ENCODE measurements at places on chromosomes 1 and 21.

GRCh38 chr1:6574025-6574620 is 5.7 kb upstream of the ZBTB48 start:
- no peak for DNase-seq

- DNase-seq, result no peak
Observed at GRCh38 chr1:159054427-159054826, 22.1 kb downstream of the AIM2 start.

GRCh38 chr1:207006914-207007313 is 25.6 kb downstream of the C1orf116 start:
- no peak for DNase-seq

- DNase-seq, result no peak
Observed at GRCh38 chr1:54229281-54229891, 29.4 kb downstream of the MRPL37 start.

DNA sequence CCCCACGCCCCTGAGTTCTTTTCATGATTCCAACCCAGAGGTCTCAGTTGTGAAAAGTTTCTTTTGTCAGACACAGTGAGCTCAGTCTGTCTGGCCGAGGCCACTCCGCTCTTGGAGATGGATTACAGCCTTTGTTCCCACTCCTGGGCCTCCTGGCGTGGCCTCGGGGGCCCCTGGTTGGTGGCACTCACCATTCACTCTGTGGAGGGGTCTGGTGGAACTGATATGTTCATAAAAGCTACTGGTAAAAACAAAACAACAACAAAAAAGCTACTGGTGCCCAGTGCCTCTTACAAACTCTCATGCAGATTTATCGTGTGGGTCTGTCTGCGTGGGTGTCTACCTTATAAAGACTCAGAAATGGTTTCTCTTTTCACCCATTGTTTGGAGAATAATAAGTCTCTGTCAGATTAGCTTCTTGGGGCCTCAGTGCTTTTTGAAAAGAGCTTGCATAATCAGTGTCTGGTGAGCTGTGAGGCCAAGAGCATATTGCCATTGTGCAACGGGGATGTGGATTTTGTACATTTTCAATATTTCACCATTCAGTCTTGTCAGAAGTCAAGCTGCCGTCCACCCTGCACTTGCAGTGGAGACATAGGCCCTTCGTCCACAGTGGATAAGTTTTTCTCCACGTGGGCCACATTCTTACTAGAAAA is 86.7 kb downstream of the GALNT2 start:
- no peak for DNase-seq

DNA sequence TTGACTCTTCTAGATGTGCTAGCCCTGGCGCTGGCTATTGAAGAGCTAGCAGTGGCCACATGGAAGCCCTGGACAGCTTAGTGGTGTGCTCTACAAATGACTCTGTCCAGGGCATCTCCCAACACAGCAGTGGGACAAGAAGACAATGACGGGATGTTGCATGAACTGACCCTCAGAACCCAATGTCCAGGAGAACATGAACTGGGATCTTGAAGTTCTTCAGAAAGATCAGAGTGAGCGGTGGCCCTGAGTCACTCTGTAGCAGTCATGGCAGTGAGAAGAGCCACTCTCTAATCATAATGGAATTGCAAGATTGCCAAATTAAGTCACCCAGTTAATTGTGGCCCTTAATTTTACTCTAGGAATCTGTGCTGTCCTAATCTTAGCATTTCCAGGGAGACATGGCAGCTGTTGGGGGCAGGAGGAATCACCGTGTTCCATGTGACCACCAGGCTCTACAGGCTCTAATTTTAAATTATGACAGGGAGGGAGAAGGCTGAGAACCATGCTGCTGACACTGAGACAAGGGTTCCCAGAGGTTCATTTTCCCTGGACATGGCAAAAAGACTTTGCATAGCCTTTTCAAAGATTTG is 10.2 kb upstream of the OBSCN start:
- no peak for DNase-seq

DNA sequence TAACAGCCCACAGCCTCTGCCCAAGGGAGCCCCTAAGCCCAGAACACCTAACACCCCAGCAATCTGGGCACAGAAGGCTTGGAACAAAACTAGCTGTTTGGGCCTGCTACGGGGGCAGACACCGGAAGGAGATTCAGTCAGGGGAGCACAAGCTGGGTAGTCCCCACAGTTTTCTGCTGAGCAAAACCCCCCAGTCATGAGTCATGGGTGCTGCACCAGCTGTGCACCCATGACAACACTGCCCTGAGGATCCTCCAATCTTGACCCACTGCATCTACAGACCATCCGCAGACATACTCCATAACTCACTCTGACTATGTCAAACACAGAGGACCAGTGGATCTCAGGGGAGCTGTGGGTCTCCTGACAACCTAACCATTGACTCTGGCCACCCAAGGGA is 105.1 kb downstream of the LRIG2 start:
- no peak for DNase-seq

GRCh38 chr1:1832820-1833219 is 54.5 kb upstream of the NADK start:
- no peak for DNase-seq

DNA sequence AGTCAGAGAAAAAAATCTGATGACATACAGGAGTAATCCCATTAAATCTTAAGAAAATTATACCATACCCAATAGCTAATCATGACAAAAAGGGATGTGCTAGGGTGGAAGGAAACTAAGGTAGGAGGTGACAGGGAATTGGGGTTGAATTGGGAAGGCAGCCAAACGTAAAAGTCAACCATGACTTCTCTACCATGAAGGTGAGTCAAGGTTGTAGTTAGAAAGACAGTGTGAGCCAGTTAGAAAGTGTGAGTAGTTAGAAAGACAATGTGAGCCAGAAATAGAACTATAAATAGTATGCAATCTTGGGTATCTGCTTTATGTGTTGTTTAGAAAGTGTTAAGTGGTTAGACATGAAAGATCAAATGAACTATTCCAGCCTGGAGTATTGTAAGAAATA is 556.8 kb downstream of the AGBL4 start:
- no peak for DNase-seq

GRCh38 chr1:156376958-156377919 is 8.2 kb downstream of the RHBG start:
- no peak for DNase-seq

DNA sequence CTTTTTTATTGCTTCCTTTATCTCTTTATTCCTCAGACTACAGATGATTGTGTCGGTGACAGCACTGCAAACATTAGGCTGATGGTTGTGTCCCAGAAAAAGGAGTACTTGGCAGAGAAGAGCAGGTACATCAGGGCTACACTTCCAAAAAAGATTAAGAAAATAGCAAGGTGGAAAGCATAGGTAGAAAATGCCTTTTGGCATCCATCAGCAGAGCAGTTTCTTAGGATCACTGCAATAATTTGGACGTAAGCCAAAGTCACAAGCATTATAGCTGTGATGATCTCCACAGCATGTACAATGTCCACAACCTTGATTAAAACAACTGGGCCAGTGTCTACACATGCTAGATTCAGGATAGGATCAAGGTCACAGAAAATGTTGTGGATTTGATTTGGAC is 5.9 kb downstream of the OR6K2 start:
- no peak for DNase-seq

- no peak for DNase-seq
Observed at GRCh38 chr1:224169718-224170270, 13.2 kb upstream of the DEGS1 start.

DNA sequence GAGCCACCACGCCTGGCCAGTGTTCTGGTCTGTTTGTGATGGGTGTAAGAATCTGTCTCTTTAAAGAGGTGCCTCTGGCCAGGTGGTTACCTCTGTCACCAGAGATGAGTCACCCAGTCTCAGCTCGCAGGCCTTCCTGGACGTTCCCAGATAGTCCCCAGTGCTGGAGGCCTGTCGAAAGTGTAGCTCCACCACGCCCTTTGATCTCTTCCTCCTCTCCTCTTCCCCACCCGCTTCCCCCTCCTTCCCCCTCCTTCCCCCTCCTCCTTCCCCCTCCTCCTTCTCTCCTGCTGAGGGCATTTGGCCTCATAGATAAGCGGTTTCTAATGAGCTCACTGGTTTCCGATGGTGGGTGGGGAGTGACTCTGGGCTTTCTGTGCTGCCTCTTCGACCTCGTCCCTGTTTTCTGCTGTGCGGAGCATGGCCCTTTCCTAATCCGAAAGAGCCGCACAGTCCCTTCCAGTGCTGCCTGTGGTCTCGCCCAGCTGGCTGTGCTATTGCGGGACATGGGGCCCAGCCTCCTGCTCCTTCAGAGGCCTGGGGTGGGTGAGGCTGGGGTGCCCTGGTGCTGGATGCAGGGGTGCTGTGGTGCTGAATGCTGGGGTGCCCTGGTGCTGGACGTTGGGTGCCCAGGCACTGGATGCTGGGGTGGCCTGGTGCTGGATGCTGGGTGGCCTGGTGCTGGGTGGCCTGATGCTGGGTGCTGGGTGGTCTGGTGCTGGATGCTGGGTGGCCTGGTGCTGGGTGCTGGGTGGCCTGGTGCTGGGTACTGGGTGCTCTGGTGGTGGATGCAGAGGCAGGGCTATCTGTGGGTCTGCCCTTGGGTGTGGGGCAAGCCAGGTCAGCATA is 19.2 kb downstream of the AGPAT3 start:
- DNase-seq, result peak; percentile 34

DNA sequence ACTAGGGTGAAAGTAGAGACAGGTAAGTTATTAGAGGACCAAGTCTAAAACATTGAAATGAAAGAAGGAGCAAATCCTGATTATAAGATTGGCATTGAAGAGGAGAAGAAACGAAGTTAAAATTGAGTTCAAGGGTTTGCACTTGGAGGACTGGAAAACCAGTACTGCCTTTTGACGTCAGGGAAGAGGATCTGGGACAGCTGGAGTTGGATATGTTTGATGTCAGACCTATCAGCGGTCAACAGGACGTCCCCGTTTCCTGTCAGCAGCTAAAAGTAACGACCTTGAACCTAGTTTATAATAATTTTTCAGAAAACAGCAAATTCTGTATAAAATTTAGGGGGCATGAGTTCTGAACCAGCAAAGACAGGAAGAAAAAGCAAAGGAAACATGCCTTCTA is 1.2 kb upstream of the NID1 start:
- DNase-seq, result no peak

DNA sequence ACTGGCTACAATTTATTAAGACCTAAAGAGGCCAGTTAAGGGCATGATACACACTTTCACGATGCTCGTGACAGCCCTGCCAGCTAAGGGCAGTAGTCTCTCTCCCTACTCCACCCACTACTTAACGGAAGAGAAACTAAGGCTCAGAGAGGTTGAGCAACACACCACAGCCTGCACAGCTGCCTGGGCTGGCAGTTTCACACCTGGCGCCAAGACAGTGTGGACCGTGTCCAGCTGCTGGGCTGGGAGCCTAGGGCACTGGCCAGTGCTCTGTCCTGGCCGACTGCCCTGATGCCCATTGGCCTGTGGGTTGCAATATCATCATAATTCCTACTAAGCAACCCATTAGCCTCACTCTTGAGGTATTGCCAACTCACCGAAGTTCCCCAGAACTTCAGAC is 27.6 kb downstream of the TENT5C start:
- DNase-seq, result peak; percentile 75

DNA sequence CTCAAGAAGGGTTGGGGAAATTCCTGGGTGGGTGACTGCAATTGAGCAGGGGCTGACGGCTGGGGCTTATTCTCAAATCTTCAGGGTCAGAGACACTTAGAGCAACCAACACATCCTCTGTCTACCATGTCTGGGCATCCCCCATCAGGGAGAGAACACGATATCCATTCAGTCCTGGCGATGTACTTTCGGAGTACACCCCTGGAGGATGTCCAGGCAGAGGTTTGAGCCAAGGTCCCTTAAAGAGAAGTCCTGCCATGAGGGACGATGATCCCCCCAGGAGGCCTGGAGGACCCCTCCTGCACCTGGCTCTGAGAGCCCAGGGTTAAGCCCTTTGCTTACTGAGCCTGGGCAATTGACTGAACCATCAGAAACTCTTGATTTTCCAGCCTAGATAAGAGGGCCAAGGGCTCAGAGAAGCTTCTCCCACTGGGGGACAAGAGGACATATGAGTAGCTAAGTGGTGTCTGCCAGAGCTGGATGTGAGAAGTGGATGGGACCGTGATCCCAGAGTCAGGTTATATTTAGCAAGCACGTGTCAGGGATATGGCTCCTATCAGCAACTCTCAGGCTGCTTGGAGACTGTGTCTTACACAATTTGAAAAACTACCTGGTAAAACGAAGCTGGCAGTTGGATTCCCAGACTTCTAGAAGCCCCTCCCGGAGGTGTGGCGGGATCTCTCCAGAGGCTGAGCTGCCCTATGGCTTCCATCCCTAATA is 253.3 kb upstream of the VAMP3 start:
- no peak for DNase-seq
